ENCODE measurements at places on chromosomes 6 and 20.

- no peak for DNase-seq
These were observed 5.3 kb downstream of the TMEM170B start for GRCh38 chr6:11542863-11543262.

DNA sequence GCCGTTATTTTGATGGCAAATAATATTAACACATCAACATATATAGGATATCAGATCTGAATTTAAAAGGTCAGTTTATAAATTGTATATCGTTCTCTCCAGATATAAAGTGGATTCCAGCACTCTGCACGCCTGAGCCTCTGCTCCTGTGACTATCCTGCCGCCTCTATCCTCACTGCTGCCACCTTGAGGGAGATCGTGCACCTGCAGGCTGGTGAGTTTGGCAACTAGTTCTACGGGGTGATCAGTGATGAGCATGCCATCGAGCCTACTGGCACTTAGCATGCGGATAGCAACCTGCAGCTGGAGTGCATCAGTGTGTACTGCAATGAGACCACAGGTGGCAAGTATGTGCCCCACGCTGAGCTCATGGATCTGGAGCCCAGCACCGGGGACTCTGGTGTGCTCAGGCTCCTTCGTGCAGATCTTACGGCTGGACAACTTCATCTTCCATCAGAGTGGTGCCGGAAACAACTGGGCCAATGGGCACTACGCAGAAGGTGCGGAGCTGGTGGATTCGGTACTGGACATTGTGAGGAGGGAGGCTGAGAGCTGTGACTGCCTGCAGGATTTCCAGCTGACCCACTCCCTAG lies 84.9 kb downstream of the FBXO5 start:
- peak; percentile 55 for DNase-seq

- no peak for DNase-seq
These were observed 119.4 kb downstream of the SYNDIG1 start for GRCh38 chr20:24588725-24589340.

DNA sequence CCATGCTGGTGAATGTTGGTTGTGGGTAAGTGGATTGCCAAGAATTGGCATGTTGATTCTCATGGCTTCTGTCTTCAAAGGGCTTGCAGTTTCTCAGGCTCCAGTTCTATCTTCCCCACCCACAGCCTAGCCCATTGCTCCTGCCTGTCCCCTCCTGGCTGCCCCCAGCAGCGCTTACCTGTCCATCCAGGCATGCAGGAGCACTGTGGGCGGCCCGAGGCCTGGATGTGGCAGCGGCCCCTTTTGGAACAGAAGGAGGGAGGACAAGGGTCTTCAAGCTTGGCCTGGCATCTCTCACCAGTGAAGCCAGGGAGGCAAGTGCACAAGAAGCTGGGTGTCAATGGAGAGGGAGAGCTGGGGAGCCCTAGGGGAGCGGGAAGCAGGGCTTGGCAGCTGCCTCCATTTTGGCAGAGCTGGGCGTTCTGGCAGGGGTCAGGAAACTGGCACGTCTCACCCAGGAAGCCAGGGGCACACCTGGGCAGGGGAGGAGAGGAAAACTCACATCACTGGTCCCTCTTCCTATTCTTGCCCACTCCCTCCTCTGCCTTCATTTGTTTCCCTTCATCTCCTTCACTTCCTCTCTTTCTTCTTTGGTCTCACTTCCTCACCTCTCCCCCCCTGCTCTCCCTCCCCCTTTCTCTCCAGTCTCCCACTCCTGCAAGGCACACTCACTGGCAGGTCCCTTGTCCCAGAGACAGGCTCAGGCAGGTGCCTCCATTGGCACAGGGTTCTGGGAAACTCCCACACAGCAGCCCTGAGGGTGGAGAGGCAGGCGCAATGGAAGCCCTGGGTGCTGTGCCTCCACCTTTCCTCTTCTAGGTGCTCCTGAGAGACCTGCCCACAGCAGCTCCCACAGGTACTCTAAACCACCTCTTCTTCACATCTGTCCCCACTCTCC lies 1.3 kb downstream of the NOTCH4 start:
- DNase-seq, result no peak

GRCh38 chr6:162099685-162100084 lies 627.9 kb downstream of the PRKN start:
- no peak for DNase-seq

- no peak for DNase-seq
These were observed 36.7 kb upstream of the PCSK2 start for GRCh38 chr20:17189976-17190695.

DNA sequence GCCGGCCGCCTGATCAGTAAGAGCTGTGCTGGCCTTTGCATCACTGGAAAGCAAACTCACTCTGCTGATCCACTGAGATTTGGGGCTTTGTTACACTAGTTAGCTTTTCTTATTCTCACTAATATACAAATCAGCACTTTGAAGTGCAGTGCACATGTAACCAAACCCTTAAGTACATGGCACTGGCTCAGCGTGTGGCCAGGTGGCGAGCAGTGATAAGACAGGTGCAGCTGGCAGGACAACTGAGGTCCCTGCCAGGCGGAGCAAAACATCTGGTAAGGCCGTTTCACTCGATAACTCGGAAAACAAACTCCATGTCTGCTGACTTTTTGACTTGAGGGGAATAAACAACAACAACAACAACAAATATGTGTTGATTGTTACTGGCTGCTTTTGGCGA lies 11.0 kb downstream of the GFRA4 start:
- DNase-seq, result no peak

Data from activated gamma-delta T cell treated with Interleukin-2 at 50 U/mL for 16 hours (primary cell).